Inflammatory macrophage treated with lipopolysaccharide for 4 hours (primary cell): ENCODE measurements at places on chromosomes 5 and 9.

- peak; percentile 33 for DNase-seq
Observed at GRCh38 chr9:105708405-105708804, 14.1 kb downstream of the TMEM38B start.

- peak; percentile 37 for DNase-seq
Observed at GRCh38 chr9:108158236-108158995, 668.8 kb upstream of the KLF4 start.

DNA sequence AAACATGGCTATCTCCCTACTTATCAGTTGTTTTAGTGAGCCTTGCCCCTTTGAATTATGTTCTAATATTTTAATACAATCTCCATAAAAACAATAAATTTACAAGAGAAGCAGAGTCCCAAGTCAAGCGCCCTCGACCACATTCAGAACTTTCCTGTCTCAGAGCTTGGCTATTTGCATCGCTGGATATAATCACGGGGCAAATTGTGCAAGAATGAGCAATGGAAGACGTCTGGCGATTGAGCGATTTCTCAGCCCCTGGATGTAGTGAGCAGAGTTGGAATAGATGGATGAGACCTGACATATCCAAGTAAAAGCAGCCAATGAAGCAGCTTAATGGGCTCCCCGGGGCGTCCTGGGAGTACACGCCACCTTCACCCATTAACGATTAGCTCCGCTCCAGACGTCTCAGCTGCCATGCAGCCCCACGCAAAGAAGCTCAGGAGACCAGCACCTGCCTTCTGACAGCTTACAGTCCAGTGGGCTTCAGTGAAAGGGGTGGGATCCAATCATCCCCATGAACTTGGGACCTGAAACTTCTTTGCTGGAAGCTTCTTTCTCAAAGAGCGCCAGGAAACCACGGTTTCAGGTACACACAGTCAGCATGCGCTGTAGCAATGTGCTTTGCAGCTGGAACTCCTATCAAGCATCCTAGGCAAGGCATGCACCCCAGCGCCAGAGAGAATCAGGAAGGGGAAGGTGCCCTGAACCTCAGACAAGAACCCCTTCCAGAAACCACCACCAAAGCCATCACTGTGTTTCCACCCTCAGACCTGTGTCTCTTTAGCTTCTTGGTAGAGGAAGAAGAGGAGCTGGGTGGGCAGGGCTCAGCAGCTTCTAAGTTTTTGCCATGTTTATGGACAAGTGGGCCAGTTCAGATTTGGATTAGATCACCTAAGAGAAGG lies 92.0 kb upstream of the IRX4 start:
- no peak for DNase-seq

GRCh38 chr5:123261752-123262151 lies 161.5 kb downstream of the CEP120 start:
- no peak for DNase-seq

DNA sequence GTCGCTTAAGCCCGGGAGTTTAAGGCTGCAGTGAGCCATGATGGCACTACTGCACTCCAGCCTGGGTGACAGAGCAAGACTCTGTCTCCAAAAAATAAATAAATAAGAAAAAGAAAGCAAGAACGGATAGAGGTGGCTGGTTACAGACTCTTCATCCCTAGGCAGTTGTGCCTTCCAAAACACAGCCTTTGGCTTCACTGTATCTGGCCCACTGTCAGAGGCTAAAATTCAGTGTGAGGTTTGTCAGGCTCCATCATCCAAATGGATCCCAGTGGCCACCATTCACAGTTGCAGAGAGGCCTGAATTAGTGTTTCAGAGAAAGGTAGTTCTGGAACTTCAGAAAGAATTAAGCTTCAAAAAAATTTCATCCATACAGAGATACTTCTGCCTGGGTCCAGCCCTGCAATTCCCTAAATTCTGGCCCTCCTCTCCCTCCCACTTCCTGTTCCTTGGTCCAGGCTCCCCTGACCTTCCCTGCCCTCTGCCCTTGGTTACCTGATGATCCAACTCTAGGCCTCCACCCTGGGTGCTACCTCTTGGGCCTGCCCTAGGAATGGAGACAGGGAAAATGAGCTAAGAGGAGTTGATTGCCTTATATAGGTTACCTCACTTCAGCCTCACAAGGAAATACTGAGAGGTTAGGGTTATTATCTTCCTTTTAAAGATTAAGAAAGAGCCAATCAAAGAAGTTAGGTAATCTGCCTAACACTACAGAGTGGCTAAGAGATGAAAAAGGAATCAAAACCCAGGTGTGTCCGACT lies 97.2 kb upstream of the SLC44A1 start:
- no peak for DNase-seq

DNA sequence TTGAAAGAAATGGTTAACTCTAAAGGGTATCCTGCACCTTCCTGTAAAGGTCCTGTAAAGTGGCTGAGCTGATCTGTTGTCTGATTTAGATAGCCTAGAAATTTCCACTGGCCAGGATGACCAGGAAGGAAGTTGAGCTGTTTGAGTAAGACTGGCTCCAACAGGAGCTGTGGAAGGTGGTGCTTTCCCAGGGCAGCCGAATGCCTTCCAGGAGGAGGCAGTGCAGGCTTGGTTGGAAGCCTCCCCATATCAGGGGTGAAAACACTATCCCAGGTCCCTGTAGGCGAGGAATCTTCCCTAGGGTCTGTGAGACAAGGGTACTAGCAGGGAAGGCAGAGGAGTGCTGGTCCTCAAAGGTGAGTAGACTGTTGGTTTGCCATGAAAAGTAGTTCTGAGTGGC lies 98.4 kb downstream of the LIX1 start:
- DNase-seq = peak; percentile 2

- DNase-seq = no peak
Observed at GRCh38 chr9:31393240-31393639, 991.2 kb upstream of the ACO1 start.

- no peak for DNase-seq
Observed at GRCh38 chr9:136620441-136621018, 42.2 kb upstream of the EGFL7 start.

GRCh38 chr9:38386319-38386895 lies 6.1 kb upstream of the ALDH1B1 start:
- no peak for DNase-seq

DNA sequence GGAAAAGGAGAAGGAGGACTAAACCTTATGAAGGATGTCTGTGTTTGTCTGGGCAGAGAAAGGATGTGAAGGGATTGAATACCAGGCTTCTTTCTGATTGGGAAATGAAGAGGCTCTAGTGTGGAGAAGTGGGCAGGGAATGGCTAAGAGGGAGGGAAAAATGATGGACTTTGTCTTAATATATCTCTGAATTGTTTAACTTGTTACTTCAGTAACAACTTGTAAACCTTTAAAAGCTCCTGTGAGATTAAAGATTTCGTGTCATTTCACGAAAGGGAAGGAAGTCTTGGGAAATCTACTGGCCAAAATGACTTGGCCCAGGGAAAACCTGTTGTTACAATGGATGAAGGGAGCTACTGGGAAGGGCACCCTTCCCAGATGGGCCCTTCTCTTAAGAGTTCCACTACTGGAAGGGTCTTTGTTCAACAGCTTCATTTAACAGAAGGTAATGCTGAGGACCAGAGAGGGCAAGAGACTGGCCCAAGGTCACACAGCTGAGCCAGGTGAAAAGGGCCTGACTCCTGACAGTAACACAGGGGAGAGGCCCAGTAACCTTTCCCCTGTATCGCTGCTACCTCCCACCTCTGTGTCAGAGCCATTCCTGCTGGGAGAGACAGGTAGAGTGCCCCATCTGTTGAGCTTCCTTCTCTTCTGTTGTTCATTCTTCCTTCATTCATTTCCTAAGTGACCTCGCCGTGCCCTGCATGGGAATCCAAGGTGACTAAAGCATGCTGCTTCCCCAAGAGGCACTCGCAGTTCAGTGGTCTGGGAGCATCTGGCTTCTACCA lies 5.1 kb upstream of the TCOF1 start:
- peak; percentile 24 for DNase-seq

DNA sequence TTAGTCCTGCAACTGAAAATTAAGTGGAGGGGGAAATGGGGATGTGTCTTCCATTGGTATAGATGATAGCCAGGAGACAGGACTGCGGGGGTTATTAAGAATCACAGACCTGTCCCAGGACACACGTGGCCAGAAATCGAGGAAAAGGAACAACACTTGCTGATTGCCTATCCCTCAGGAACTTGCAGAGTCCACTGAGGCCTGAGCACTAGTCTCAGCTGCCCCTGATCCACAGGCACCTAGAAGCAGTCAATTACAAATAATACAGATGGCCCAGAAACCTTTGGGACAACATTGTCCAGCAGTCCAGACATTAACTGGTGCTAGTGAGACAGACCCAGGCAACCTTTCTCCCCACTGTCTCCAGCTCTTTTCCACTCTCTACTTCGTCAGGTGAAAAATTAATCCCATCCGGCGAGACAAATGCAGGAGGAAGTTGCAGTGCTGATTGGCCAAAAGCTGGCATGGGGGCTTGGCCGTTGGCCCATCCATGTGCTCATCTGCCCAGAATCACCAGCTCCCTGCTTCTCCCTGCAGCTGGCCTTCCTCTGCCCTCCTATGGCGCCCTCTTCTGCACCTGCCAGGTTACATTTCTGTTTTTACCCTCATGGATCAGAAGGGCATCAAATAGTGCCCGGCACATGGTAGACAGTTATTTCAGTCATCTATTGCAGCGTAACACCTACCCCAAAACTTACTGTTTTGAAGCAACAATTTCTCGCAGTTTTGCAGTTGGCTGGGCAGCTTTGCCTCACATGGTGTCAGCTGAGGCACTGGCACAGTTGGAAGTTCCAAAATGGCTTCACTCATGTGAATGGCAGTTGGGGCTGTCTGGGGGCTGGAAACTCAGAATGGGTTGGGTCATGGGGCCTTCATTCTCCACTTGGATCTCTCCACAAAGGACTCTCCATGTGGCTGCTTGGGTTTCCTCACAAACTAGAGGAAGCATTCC lies 3.6 kb upstream of the B4GALT1 start:
- DNase-seq = peak; percentile 87

- DNase-seq = peak; percentile 50
Observed at GRCh38 chr9:127762111-127762676, 16.3 kb downstream of the SH2D3C start.

DNA sequence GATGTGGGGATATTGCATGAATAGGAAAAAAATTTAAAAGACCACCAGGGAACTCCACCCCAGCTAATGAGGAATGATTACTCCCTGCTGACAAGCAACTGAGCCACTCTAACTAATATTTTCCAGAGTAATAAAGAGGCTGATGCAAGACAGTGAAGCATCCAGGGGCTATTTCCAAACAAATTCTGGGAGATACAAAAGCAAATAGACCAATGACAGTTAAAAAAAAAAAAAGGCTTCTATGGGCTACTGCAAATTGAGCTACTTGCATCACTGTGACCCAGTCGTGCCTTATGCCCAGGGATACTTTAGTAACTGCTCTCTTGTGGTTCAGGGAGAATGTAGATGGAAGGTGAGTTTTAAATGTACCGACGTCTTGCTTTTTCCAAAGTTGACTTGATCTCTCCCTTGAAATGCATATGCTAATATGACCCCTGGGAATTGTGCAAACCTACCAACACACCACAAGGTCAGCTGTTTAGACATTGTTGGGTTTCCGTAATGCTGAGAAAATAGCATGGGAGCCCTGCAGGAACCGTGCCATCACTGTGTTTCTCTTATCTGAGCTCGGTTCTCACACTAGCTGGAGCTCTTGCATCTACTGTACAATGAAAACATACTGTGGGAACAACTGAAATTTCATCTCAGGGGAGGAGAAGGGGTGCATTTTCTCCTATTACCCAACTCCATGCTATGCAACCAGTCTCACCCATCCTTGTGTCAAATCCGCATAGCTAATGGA lies 250.6 kb upstream of the MAP3K1 start:
- no peak for DNase-seq

GRCh38 chr5:97297063-97297703 lies 114.1 kb upstream of the RIOK2 start:
- DNase-seq = peak; percentile 17

DNA sequence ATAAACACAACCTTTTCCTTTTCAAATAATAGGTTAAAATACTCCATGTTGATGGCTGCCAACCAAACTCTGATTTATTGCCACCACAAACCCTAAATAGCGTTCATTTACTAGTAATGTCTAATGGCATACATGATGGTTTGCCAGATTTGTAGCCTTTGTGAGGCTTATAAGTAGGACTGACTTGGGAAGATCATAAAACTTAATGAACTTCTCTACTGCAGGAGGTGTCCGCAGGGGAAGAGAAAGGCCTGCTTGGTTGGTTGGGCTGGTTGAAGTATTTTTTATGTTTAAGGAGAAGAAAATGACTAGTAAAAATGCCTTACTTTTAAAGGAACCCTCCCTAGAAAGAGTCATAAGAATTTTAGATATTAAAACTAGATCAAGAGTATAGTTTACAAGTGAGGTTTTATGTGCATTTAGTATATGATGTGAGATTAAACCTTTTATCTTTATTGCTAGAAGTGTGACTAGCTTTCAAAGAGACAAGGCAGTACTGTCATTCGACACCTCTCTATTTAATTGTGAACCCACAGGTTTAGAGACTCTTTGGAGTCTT lies 5.0 kb downstream of the PBX3 start:
- no peak for DNase-seq

DNA sequence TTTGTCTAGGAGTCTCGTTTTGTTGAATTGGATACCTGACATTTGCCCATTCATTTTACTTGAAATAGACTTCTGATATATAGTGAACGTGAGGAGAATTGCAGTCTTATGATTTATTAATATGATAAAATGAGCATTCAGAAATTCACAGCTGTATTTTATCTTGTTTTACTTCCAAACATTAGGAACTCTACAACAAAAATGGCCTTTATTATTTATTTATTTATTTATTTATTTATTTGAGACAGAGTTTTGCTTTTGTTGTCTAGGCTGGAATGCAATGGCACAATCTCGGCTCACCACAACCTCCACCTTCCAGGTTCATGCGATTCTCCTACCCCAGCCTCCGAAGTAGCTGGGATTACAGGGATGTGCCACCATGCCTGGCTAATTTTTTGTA lies 61.2 kb downstream of the RAB24 start:
- no peak for DNase-seq

DNA sequence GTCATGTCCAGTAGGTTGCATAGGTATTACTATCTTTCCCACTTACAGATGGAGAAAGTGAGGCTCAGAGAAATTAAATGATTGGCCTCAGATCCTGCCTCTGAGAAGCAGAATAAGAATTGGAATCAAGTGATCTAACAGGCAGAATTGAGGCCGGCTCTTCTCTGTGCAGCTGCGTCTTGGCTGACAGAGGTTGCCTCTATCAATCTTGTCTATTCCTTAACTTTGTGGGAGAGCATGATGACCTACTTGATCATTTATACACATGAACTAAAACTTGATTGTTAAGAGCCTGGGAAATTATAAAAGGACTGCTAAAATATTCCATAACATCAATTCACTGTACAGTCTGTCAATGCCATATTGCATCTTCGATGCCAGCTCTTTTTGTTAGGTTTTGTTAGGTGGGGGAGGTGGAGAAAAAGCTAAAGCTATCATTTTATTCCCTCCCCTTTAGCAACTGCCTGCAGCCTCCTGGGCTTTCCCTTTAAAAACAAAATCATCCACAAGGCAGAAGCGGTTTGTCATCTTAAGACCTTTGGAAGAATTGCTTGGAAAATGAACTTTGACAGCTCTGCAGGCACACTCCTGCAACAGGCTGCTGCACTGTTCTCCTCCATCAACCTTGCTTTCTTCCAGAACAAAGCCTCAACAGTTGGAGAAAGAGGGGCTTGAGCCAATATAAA lies 247.4 kb downstream of the SMARCA2 start:
- no peak for DNase-seq
